Activated effector memory CD4-positive, alpha-beta T cell treated with anti-CD3 and anti-CD28 coated beads, Interleukin-2, amount 50 U/mL, for 16 hours (primary cell): ENCODE measurements at places on chromosomes 7 and 10.
A peak's percentile ranks its signal among the peaks of the same experiment; 100 is the strongest.

- no peak for DNase-seq
Measured at GRCh38 chr10:117274509-117274908, 33.6 kb downstream of the SLC18A2 start.

DNA sequence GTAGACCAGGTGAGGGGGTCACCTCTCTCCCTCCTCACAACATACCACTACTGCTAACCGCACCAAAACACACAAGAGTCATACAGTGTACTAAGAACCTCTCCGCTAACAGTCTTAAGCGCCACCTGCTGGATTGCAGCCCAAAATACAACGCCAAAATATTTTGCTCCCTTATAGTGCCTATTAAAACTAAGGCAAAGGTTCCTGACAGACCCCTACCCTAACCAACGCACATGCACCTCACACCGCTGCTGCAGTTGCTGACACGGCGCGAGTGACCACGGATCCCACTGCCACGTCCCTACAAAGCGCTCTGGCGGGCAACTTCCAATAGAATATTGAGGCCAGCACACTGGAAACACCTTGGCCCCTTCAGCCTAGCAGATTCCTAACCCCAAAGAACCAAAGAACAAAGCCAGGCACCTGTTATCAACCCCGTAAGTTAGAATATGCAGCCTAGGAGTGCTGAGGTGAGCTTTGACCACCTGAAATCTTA lies 563.6 kb upstream of the SEMA3D start:
- DNase-seq: peak; percentile 31

DNA sequence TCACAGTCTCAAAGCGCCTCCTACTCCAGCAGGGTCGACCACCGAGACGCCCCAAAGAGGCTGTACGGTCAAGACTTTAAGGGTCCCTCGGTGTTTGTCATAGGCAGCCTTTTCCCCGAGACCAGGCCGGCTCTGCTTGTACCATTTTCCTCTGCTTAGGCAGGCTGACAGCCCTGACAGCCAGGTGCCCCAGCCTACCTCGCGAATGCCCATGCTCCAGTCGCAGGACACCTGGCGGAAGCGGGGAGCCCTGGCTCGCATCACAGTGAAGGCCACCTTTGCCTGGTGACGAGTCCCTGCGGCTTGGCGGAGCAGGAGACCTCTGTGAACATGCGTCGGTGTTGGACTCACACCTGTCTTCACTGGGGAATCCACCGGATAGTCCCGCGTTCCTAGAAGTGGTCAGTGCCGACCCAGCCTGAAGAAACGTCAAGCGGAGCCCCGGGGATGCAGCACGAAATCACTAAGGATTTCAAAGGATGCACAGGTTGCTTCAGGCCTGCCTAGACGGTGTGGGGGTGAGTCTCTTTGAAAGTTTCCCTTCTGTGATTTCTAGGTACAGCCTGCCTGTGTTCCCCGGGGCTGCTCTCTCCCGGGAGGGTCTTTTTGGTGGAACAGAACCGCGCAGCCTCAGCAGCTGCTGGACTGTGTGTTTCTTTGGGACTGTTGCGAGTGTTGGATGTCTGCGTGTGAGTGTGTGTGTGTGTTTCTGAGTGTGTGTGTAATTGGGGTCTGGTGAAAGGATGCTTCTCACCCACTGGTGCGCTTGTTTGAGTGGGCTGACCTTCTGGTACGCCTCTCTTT lies 30.5 kb upstream of the ZNF273 start:
- peak; percentile 60 for DNase-seq

- DNase-seq: no peak
Measured at GRCh38 chr10:115903845-115904244, 369.2 kb downstream of the GFRA1 start.

- DNase-seq: no peak
Measured at GRCh38 chr10:30788307-30788706, 158.8 kb upstream of the LYZL2 start.

- DNase-seq: no peak
Measured at GRCh38 chr10:31215052-31215451, 104.0 kb upstream of the ZEB1 start.

DNA sequence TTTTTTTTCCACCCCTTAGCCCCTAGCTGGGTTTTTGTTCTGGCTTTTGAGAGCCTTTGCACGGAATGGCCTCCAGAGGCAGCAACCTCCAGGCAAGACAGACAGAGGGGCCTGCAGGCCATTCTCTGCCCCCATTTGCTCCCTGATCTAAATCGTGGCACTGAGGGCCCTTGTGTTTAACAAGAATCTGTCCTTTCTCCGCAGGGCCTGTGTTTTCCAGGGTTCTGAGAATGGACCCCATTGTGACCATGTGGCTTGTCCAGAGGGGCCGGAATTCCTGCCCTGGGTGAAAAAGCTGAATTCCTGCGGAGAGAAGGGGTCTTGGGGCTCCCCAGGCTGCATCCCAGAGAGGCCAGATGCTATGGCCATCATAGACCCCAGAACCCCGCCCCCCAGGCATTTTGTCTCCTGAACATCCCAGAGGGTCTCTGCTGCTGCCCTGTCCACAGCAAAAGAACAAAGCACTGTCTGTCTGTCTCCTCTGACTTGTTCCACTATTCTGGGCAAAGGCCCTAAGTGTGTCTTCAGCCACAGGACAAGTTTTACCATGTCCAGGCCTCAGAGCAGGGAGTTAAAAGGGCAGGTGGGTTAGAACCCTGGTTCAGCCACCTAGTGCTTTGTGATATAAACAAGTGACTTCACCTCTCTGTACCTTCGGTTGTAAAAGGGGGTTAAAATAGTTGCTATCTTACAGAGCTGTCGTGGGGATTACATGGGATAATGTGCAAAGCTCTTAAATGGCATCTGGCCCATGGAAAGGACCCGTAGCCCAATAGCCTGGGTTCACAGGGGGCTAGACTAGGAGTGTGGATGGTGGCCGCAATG lies 155.6 kb downstream of the SH3PXD2A start:
- DNase-seq: no peak

DNA sequence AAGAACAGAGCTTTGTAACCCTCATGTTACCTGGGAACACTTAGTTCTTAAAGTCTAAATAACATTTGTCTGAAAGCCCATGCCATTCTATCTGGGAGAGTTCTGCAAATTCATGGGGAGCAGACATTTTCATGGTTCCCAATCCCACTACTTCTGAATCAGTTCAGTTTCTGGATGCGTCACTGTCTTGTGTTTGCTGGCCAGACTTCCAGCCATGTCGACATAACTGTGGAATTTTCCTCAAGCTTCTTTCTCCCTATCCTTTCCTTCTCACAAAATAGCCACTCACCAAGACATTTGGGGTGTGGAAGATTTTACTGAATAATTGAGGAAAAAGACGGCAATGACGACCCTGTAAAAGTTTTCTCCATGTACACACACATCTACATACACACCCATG lies 272.5 kb downstream of the NEBL start:
- no peak for DNase-seq

DNA sequence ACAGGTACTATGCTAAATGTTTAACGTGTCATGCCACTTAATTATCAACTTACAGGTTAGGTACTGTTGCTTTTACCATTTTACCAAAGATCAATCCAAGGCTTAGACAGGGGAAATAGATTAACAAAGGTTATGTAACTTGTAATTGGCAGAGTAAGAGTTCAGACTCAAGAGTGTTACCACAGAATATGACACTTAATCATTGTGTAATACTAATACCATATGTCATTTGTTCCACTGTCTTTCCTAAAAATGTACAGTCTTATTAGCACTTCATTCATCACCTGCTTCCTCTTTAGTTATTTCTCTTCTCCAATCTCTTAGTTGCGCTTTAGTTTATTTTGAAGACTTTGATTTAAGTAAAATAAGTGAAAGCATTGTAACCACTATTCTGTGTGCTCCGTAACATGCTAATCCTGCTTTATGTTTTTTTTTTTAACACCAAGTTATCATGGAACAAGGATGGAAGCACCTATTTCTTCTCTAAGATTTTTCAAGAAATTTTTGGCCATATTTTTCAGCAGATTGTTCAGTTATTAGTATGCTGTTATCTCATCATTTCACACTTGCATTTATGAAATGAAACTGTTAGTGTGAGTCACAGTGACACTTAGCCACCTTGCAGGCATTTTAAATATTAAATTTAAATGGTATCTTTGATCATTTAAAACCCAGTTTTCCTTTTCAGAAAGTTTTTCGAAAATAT lies 197.3 kb downstream of the PHF14 start:
- DNase-seq: no peak

DNA sequence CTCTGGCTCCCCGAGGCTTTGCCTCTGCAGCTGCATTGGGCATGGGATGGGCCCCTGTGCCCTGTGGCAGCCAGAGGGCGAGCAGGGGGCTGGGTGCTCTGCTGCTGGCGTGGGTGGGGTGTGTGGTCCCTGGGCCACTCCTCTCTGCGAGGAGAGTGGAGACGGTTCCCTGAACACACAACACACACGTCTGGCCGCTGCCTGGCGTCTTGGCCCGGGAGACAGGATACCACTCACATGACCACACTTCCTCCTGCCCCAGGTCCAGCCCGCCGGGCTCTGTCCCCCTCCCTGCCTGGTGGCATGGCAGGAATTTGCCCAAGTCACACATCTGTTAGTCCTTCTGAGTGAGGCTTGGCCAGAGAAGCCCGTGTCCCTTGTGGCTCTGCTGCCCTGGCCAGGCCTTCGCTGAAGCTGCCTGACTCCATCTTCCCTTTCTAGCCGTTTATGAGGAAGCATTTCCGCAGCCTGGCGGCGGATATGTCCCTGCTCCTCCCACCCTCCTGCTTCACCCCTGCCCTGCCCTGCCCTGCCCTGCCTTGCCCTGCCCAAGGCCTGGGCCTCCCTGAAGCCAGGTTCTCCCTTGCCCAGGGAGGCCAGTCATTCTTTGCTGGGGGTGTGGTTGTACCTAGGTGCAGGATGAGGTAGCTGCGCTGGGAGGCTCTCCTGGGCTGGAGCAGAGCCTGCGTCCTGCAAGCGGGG lies 3.0 kb downstream of the BRI3 start:
- no peak for DNase-seq

- no peak for DNase-seq
Measured at GRCh38 chr10:75643944-75644692, 212.7 kb downstream of the LRMDA start.

DNA sequence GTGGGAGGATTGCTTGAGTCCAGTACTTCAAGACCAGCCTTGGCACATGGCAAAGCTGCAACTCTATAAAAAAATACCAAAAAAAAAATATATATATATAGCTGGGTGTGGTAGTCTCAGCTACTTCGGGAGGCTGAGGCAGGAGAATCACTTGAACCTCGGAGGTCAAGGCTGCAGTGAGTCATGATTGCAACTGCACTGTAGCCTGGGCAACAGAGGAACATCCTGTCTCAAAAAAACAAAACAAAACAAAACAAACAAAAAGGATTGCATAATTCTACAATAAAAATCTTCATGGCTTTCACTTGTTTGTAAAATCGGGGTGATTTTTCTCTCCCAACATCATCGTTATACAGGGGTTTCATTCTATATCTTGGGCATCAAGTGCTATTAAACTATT lies 35.1 kb downstream of the GUSB start:
- DNase-seq: no peak
